ENCODE measurements at places on chromosomes 4 and X.
A peak's percentile ranks its signal among the peaks of the same experiment; 100 is the strongest.

- DNase-seq = no peak
Measured at GRCh38 chr4:110704748-110705439, 82.0 kb upstream of the PITX2 start.

GRCh38 chr4:4704267-4704666, 155.2 kb upstream of the MSX1 start:
- no peak for DNase-seq

GRCh38 chr4:15479089-15479912, 9.6 kb downstream of the CC2D2A start:
- DNase-seq = no peak

- no peak for DNase-seq
Measured at GRCh38 chr4:76758290-76758882, 139.6 kb downstream of the SOWAHB start.

DNA sequence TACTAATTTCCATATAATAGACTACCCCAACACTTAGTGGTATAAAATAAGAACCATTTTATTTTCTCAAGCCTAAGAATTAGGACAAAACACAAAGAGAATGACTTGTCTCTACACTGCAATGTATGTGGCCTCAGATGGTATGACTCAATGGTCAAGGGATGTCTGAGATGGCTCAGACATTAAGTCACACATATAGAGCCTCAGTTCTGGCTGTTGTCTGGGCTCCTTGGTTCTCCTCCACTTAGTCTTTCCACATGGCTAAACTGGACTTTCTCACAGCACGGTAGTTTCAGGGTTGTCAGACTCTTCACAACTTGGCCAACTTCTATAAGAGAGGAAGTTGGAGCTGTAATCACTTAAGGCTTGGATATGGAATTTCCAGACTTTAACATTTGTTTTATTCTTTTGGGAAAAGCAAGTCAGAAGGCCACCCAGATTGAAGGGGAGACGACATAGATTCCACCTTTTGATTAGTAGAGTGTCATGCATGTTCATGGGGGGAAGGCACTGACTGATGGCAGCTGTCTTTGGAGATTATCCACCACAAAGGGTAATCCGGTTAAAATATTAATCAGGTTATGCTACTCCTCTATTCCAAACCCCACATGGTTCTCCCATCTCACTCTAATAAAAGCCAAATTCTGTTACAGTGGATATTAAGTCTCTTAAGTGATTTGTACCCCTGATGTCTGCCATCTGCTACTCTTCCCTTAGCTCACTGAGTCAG, 9.4 kb downstream of the IL15 start:
- DNase-seq = no peak

DNA sequence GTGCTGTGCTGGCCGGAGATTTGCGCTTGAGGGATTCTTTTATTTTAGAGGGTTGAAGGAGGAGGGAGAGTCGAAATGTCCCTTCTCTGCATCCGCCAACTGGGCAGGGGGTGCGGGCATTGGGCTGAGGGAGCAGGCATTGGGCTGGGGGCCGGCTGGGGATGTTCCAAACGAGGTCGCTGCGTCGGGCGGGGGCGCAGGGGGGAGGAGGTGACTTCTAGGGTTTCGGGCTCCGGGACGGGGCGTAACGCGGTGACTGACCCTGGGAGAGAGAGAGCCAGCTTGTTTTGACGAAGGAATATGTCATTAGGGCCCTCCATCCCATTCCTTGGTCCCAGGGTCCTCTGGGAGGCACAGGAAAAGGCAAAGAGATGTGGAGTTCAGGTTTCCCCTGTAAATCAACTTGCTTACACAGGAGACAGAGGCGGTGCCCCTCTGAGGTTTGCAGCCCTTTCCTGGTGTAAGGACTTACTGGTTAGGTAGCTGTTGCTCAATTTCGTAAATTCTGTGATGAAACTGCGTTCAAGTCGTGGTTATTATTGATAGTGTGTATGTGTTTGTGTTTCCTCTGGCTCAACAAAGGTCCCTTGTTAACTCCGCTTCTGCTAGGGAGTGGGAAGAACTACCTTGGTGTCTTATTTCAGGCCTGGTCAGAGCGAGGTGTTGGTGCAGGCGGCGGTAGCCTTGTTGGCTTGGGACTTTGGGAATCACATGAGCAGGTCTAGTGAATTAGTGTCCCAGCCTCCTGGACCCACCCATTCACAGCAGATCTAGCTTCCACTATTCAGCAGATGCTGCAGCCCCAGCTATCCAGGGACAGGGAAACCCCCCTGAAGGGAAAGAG, 716 bp downstream of the FHIP1A start:
- no peak for DNase-seq

DNA sequence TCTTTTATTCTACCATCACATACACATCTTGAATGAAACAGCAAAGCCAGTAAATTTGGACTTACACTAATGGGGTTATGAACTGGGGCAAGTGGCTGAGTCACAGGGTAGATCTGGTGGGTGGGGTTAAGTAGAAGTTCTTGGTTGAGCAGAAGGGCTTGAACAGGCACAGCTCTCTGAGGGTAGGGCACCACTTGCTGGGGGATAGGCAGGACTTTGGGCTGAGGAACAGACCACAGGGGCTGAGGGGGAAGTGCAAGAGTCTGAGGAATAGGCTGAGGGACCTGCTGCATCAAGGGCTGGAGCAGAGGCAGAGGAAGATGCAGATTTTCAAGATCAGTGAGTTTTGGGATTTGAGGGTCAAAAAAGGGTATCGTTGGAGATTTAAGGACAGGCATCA, 8.3 kb downstream of the CSN2 start:
- DNase-seq = no peak

GRCh38 chr4:37999000-37999716, 39.0 kb downstream of the PTTG2 start:
- DNase-seq = no peak

- DNase-seq = no peak
Measured at GRCh38 chr4:5292101-5292500, 240.8 kb downstream of the STK32B start.

- DNase-seq = no peak
Measured at GRCh38 chr4:181488926-181489325, 754.3 kb upstream of the TENM3 start.

DNA sequence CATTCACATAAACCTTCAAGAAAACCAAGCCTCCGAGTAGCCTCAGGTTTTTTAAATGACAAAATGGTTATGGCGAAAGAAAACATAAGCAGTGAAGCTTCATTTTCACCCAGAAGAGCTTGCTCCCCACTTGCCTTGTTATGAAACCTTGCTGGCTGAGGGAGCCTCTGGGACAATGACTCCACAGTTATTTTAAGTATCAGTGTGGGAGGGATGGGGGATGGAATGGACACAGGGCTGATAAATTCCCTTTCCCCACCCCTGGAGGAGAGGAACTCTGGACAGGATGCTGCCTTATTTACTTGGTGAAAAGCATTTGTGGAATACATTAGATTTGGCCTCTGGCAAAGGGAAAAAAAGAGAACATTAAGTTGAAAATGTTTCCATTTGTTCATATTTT, 220.7 kb upstream of the CNKSR2 start:
- DNase-seq = no peak

DNA sequence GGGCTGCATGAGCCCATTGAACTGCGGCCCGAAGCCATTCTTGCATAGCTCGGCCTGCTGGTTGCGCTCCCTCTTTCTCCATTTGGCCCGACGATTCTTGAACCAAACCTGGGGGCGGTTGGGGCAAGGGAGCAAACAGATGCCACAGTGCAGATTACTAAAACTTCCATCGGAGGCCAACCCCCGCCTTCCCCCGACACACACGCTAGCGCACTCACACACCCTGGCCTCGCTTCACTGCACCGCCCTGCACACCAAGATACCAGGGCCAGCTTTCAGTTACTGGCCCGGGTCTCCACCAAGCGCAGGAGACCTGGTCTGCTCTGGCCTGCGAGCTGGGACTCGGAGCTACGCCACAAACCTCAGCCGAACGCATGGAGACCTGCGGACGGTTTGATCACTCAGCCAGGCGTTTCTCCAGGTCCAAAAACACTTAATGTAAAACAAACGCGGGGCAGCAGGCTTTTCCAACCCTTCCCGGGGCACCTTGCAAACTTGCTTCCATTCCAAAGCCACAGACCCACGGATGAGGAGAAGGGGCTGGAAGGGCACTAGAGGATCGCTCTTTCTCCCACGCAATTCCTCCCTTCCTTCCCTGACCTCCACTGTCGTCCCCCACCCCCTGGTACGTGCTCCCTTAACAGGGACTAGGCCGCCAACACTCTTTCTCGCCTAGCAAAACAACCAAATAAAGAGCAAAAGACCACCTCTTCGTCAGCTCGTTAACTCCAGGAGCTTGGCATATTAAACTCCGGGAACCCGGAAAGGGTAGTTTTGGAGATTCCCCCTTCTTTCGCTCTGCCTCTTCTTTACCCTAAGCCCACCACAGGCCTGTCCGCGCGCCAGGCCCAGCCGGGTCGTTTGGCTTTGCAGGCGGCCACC, 4.1 kb downstream of the PITX2 start:
- no peak for DNase-seq

GRCh38 chrX:20666331-20666730, 399.6 kb upstream of the RPS6KA3 start:
- DNase-seq = no peak

- DNase-seq = no peak
Measured at GRCh38 chr4:3040452-3041191, 33.7 kb downstream of the HTT-AS start.

DNA sequence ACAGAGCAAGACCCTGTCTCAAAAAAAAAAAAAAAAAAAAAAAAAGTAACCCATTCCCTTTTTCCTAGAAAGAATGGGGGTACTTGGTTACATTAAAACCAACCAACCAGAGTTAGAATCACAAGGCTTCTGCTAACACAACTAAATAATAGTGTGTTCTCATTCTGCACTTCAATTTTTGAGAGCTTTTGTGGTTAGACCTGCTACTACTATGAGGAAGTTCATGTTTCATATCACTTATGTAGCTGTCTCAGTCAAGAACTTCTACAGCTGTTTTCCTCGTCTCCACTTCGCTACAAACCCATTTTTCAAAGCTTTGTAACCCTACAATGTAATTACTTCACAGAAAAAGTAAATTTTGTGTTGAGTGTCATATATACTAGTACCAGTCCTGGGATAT, 58.3 kb downstream of the PDHA2 start:
- no peak for DNase-seq

DNA sequence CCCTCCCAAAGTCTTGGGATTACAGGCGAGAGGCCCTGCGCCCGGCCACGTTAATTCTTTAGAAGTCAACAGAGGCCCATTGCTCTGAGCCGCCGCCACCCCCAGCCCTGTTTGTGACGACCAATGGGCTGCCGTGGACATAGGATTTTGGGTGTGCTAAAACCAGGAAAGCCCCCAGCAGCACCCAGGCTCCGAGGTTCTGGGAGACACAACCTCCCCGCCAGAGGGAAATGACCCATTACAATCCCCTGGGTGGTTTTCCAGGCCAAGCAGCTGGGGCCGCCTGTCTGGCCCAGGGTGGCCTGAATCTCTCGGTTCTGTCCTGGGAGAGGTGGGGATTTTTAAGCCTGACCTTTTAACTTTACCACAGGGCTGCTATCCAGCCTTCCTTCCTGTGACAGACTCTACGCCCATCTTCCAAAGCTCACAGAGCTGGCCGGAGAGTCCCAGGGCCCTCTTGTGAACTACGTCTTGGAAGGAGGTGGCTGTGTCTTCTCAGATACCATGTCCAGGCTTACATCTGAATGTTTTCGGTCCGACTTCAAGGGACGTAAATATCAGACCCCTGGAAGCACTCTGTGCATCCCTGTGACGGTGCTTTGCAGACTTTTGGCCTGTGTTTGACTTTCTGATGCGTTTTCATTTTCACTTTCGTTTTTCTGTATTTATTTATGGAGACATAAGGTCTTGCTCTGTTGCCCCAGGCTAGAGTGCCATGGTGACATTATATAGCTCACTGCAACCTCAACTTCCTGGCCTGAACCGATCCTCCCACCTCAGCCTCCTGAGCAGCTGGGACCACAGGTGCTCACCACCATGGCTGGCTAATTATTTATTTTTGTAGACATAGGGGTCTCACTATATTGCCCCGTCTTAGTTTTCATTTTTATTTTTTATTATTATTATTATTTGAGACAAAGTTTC, 36.0 kb downstream of the P2RY8 start:
- DNase-seq = no peak

GRCh38 chrX:74249963-74250362, 54.0 kb upstream of the ZCCHC13 start:
- no peak for DNase-seq

GRCh38 chr4:85793233-85793585, 318.3 kb downstream of the ARHGAP24 start:
- DNase-seq = no peak

DNA sequence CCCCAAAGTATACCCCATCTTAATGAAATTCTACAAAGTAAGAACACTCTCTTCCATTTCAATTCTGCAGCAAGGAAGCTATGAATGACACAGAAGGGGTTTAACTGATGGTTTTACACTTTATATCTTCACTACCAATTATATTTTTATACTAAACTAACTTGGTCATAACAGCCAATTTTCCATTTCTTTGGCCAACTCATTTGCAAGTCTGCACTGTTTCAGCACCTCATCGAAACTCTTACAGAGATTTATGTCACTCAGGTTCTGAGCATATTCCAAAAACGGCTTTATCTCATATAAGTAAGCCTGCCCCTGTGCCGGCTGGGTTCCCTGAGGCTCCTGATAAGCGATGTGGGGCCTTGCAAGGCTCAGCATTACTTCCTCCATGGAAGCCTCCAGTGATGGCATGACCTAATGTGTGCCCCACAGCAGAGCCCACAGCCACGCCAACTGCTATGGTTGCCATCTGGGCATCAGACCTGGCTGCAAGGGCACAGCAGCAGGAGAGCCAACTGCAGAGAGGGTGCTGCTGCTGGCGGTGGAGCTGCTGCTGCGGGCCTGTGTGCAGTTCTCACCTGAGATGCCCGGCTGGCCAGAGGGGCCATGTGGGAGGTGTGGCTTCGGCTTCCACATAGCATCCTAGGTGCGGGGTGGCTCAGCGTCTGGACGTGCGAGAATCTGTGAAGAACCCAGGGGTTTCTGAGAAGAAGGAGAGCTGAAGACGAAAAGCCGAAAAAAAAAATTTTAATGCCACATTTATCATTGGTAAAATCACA, 13.4 kb upstream of the IBSP start:
- DNase-seq = no peak

DNA sequence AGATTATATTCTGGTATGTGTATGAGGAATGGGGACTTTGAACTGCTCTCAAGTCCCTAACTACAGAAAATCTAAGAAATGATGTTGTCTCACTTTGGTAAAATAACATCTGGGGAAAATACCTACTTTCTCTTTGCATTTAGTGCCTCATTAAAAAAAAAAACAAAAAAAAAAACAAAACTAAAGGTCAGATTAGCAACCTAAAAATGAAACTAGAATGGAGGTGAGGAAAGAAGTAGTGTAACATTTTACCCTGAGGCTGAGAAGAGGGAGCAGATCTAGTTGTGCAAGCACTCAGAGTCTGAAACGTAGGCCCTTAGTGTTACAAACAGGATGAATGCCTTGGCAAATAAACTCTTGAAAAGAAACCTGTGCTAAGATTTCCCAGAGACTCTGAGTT, 56.0 kb downstream of the VGLL1 start:
- DNase-seq = no peak

- no peak for DNase-seq
Measured at GRCh38 chrX:69221239-69222102, 56.2 kb upstream of the PJA1 start.

GRCh38 chr4:38674258-38675144, 10.5 kb downstream of the KLF3 start:
- DNase-seq = no peak

- peak; percentile 1 for DNase-seq
Measured at GRCh38 chr4:41692717-41693345, 55.7 kb downstream of the PHOX2B start.

- no peak for DNase-seq
Measured at GRCh38 chr4:161926033-161926828, 237.6 kb downstream of the FSTL5 start.

All from stimulated activated CD4-positive, alpha-beta T cell treated with anti-CD3 and anti-CD28 coated beads, TNF-alpha, amount 100 ng/mL, for 1 hour (primary cell).